NCI-H1694 treated with DMSO at 0.1 percent for 48 hours (cell line): ENCODE measurements at places on chromosomes 3 and 15.

- DNase-seq, result no peak
These were observed 171.8 kb downstream of the TMEM108 start for GRCh38 chr3:133209871-133210550.

DNA sequence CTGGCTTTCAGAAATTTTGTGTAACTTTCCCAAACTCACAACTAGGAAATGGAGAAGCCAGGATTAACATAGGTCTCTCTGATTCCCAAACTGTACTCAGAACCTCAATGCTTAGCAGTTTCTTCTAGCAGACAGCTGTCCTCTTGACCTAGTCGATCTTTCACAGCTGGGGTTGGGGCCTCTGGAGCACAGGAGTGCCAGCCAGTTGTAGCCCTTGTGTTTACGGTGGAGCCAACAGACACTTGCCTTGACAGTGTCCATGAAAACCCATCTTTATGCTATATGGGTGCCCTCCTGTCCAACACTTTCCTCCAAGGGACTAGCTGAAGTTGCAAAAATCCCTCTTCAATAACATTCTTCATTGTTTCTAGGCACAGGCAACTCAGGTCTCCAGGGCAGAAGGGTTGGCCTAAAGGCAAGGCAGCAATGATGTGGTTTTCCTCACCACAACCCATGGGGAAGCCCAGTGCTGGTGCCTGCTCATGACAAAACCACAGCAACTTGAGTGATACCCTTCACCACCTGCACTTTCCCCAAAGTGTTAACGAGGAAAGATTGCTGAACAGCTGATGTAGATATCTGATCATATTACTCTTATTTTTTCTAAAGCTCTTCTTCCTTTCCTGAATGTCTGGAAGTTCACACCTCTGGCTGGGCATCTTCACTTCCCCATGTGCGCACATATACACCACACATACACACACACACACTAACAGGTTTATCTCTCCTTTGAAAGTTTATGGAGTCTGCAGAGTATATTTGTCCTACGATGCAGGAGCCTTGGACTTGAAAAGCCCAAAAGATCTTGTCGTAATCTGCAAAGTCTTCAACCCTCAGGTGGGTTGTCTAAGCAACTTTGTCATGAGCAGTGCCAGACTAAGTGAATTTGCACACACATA is 11.0 kb upstream of the KNG1 start:
- DNase-seq, result no peak

- DNase-seq, result no peak
These were observed 596.1 kb downstream of the TUSC7 start for GRCh38 chr3:117305681-117306080.

GRCh38 chr15:72034859-72035650 is 82.9 kb downstream of the MYO9A start:
- DNase-seq, result no peak

GRCh38 chr3:124161448-124161847 is 169.5 kb upstream of the ROPN1 start:
- no peak for DNase-seq

- no peak for DNase-seq
These were observed 27.7 kb downstream of the SRPRB start for GRCh38 chr3:133833267-133833666.

DNA sequence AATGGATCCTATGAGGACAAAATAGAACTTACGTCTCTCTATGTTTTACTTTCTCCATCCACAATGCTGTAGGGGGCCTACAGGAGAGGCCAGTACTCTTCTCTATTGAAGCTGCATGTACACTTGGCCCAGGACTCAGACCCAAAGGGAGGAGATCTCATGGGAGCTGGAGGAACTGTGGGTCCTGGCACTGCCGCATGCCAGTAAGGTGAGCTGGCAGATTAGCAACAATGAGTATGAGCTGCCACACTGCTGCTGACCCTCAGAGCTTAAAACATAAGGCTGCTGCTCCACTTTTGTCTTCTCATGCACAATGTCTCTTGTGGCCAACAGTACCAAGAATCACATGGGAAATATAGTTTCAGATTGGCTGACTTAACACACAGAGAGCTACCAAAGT is 57.8 kb upstream of the TBC1D5 start:
- DNase-seq, result no peak

DNA sequence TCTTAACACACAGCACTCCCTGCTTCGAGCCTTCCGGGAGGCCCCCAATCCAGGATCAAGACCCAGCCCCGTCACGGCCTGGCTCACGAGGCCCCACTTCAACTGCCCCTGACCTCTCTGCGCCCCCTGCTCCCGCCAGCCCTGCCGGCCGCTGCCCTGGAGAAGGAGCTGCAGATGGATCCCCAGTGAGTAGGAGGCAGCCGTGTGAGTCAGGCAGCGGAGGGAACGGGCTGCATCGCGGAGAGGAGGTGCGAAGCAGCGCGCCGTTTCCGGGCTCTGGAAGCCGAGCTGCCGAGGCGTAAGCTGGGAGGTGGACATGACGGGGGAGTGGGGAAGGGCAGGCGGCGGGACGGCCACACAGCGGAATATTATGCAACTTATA is 133.4 kb downstream of the TPRA1 start:
- no peak for DNase-seq

DNA sequence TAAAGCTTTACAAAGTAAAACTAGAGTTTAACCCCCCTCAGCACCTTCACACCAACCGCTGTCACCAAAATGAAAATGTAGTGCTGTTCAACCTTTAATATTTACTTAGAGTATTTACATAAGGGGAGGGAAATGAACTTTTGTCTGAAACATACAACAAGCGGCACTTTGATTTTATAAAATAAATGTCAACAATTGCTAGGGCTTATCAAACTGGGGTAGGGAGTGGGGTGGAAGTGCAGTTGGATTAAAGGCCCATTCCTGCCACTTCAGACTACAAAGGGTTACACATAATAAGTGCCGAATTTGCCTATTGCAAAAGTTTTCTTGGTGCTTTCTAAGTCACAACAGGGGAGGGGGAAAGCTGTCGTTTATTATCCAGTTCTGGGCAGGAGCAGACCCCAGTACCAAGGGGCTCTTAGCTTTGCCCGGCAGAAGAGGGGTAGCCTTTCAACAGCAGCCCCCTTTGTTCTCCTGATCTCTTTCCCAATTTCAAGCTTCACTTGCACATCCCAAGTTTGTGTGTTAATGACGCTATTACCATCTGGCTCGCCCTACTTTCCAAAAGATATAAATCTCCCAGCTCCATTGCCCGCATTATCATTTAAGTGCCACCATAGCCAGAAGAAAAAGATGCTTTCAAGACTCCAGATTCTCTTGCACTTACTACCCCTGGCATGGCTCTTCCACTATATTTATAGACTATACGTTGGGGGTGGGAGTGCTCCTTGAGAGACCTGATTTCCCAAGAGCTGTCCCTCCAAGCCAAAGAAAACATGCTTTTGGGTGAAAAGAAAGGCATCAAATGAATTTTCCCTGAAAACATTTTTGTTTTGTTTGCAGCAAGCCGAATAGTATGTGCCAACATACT is 17.0 kb downstream of the SOX2 start:
- no peak for DNase-seq

DNA sequence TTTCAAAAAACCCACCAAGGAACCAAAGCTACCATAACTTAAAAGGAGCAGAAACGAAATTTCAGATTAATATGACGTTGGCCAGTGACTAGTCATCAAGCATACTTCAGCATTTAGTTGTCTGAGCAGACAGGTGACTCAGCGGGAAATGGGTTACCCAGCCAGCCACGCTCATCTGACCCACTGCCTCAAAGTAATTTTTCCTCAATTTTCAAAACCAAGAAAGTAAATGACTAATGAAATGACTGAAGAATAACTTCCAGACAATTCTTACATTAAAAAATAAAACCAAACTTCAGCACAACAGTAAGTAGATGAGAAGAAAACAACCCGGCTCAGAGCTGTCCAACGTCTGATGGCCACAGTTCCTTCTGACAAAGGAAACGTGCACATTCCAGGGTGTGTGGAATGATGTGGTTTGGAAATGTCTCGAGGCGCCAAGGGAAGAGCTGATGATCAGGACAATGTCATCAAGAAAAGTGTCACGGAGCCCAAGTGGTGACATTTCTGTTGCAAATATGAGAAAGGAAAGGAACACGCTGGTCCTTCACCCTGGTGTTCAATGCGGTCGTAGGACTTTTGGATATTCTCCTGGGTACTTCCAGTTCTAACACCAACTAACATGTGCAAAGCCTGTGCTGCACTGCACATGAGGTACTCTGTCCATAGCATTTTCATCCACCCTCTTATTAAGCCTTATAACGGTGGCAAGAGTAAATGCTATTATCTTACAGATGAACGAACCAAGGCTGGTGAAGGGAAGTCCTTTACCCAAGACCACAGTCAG is 79.1 kb downstream of the FOXP1 start:
- DNase-seq, result no peak

GRCh38 chr15:52803467-52804306 is 13.6 kb upstream of the ONECUT1 start:
- no peak for DNase-seq

- no peak for DNase-seq
These were observed 95.5 kb downstream of the CHST2 start for GRCh38 chr3:143215059-143215458.

GRCh38 chr3:30069056-30069455 is 537.3 kb upstream of the TGFBR2 start:
- DNase-seq, result no peak

- no peak for DNase-seq
These were observed 3.8 kb upstream of the GATA2 start for GRCh38 chr3:128496602-128497304.

DNA sequence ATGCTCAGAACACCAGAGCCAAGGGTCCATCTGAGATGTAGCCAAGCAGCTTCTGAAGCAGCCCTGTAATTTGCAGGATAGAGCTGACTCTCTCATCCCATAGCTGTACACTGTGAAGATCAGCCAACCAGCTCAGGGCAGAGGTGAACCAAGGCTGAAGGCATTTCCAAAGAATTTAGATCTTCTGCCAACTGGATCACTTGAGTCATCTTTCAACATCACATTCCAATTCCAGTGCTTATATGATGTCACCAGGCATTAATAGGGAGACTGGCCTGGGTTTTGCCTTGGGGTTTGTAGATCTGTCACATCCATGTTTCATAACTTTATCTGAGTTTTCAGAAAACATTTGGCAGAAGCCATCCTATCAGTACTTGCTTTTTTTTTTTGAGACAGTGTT is 98.2 kb downstream of the NR2F2 start:
- DNase-seq, result no peak

DNA sequence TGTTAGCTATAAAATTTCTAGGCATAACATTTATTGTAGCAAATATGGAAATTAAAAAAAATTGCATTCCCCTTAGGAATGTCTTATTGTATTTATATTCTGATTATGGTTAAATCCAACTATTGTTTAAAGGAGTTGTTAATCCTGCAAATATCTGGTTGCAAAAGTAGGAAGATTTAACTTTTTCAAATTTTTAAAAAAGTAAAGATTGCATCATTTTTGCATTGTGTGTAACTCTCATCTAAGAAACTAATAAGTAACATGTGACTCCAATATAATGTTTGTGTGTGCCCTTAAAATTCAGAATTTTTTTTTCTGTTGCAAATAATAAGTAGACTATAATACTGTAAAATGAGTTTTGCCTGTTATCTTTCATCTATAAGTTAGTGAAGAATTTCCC is 204.1 kb upstream of the DPH6 start:
- DNase-seq, result no peak

DNA sequence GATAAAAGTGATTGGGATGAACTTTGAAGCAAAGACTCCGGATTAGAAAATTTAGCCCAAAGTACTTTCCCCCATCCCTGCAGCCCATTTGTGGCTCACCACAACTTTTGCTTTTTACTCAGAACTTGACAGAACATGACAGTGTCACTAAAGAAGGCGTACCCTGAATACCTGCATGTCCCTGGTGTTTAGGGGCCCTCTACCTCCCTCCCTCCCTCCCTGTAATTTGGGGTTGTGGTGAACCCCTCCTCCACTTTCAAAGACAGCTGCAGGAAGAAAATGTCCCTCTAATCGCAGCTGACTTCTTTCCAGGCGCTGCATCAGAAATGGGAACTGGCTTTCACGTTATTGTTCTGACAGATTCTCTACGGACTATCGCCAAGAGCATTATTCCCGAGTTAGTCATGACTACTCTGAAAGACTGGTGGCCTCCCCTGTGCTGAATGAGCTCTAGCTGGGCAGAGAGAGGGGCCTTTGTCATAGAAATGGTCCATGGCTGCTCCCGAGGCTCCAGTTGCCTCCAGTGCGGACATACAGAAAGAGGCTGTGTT is 93.2 kb upstream of the ARHGEF3 start:
- DNase-seq, result no peak

- DNase-seq, result no peak
These were observed 656.8 kb upstream of the SGO1 start for GRCh38 chr3:20842594-20843436.

DNA sequence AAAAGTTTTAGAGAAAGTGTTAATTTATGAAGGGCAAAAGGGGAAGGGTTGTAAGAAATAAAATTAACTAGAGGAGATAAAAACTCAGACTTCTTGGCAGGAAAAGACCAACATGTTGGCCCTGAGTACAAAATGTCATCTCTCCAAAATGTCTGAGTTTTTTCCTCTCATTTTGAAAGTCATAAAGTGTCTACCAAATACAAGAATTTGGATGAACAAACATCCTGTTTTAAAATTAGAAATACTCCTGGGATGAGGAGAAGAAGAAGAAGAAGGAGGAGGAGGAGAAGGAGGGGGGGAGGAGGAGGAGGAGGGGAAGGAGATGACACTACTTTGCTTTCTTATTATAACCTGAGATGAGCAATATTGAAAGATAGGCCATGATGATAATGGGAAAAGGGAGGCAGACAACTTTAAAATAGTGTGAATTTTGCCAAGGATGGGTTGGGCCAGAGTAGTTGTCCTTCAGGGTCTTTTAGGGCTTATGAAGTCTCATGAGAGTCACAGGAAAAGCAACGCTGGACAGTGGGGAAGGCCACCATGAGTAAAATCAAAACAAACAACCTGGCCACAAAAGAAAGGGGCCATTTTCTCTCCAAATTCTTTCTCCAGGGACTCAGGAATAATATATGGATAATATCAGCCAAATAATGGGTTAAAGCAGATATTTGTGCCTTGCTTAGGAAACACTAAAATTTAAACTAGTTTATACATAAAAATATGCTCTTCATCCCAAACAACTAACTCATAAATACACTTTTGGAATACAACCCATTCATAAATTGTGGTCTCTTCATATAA is 632.9 kb downstream of the EPHA3 start:
- no peak for DNase-seq

- DNase-seq, result no peak
These were observed 172.8 kb upstream of the UBE3A start for GRCh38 chr15:25611603-25612002.

DNA sequence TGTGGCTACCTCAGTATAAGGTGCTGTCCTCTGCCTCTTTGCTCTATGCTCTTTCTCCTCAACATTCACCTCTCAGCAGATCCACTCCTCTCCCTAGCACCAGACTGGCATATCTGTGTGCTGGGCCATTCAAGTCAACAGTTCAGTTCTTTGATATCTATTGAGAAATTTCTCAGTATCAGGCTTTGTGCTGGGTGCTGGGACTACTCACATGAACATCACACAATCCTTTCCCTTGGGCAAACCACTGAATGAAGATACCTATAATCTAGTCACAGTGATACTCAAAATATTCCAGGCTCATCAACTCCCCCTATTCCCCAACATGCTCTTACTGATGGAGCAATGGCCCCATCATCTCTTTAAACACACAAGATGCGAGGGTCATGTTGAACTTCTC is 120.8 kb downstream of the RPL22L1 start:
- no peak for DNase-seq

GRCh38 chr3:16849229-16849628 is 35.5 kb upstream of the PLCL2 start:
- DNase-seq, result no peak

- no peak for DNase-seq
These were observed 65.2 kb downstream of the TRAT1 start for GRCh38 chr3:108887777-108888176.

GRCh38 chr15:53225781-53226180 is 435.6 kb upstream of the ONECUT1 start:
- DNase-seq, result no peak
